ENCODE measurements at places on chromosomes 4 and X. TPM values are rescaled to one million over a fixed set of nuclear protein-coding genes. Genes with fewer than 3 reads are reported as not detected.

PCYT1B gene
- total RNA-seq: 3.1 TPM

- DNase-seq: no peak
Observed at GRCh38 chrX:10233173-10233572, 76.4 kb downstream of the CLCN4 start.

PPARGC1A gene
- total RNA-seq: 2.2 TPM

- DNase-seq: no peak
Observed at GRCh38 chr4:90727938-90728337, 600.7 kb downstream of the CCSER1 start.

DNA sequence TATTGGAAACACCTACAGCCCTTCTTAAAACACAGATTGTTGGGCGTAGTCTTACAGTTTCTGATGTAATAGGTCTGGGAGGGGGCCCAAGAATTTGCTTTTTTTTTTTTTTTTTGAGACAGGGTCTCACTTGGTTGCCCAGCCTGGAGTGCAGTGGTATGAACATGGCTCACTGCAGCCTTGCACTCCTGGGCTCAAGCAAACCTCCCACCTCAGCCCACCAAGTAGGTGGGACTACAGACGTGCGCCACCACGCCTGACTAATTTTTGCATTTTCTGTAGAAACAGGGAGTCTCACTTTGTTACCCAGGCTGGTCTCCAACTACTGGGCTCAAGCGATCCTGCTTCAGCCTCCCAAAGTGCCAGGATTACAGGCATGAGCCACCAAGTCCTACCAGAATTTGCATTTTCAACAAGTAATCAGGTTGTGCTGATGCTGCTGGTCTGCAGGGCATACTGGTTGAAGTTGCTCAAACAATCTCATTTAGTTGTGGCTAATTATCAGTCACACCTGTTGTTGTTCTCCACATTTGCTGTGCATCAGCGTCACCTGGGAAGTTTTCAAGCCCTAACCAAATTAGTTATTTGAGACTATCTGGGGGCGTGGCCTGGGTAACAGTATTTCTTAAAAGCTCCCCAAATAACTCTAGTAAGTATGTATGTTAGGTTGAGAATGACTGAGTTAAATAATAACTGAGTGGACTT, 14.0 kb downstream of the TMEM154 start:
- DNase-seq: no peak

- no peak for DNase-seq
Observed at GRCh38 chr4:155319516-155319915, 57.2 kb downstream of the MAP9 start.

- DNase-seq: no peak
Observed at GRCh38 chr4:98539299-98539698, 119.1 kb downstream of the TSPAN5 start.

GRCh38 chr4:47640911-47641310, 155.8 kb downstream of the ATP10D start:
- no peak for DNase-seq

GRCh38 chr4:128354205-128354821, 66.7 kb upstream of the PGRMC2 start:
- no peak for DNase-seq

- no peak for DNase-seq
Observed at GRCh38 chr4:7487998-7488671, 53.4 kb upstream of the PSAPL1 start.

DNA sequence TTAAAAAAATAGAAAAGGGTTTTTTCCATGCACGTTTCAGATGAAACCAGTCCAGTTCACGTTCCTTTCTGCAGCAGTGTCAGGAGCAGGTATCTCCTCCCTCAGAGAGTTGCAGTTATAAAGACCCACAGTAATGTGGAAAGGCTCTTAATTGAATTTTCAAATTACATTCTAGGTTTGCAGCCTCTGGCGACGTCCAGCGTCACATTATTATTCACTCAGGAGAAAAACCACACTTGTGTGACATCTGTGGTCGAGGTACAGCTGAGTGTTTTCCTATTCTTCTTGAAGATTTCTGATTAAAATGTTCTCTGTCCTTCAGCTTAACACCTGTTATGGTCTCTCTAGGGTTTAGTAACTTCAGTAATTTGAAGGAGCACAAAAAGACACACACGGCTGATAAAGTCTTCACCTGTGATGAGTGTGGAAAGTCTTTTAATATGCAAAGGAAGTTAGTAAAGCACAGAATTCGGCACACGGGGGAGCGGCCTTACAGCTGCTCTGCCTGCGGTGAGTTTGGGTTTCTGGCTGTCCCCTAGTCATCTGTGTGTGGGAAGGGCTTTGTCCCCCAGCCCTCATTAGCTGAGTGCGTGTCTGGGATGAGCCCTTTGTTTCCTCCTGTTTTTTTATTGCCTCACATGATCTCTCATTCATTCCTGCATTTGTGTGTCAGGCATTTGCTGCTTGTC, 25.6 kb downstream of the ZBTB49 start:
- DNase-seq: no peak

DNA sequence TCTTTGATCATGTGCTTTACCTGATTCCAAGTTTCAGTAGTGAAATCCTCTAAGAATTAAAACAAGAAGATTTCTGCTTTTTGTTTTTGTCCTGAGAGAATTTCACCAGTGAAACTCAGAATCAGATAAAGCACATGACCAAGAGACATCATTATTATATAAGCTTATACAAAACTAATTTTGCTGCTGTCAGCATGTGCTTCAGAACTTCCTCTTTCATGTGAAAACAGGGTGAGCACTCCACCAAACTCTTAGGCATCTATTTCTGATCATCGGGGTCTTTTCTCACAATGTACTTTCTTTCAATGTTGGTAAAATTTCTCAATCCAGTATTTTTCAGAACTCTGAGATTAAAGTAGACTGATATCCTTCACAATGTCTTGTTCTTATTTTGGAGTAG, 152.1 kb downstream of the SLC39A8 start:
- no peak for DNase-seq
